Sigmoid colon (tissue), 7 donors: ENCODE measurements at places on chromosomes 2 and 18. TPM values are rescaled to one million over a fixed set of nuclear protein-coding genes. Genes with fewer than 3 reads are reported as not detected.

The DSC3 gene
- total RNA-seq = not detected

The TDRD15 gene
- total RNA-seq = not detected

The DSG4 gene
- not detected for total RNA-seq

The XRCC5 gene
- total RNA-seq = 141 TPM

The CNNM4 gene
- total RNA-seq = 2.3 TPM
